ENCODE measurements at places on chromosomes 7 and 10.

DNA sequence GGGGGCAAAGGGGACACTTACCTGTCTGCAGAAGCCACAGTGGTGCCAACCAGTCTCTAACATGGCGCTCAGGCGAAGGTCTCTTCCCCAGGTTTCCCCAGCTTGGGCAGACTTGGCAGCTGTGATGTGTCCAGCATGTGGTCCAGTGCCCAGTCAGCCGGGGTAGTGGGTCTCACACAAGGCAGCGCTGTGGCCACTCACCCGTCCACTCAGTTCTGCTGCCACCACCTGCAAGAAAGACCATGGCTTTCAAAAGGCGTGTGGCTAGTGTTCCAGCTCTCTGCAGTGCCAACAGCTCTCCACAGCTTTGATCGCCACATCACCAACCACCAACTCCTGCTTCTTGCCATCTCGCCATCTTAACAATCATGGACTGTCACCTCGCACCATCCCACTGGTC is 259.6 kb downstream of the USP6NL start:
- no peak for DNase-seq

DNA sequence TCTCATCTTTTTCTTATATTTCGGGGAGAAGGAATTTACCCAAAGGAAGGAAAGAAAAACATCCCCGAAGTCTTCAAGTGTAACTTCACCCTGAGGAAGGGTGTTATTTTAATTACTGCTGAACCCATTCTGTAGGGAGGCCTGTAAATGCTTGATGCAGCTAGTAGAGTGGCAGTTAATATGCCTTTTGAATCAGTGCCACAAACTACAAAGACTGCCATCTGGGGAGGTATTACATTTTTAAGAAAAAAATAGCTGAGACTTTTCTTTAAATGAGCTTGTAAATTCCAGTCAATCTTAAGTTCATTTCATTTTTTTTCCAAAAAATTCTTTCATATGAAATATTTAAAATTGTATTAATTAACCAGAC is 233.1 kb upstream of the FERD3L start:
- no peak for DNase-seq

DNA sequence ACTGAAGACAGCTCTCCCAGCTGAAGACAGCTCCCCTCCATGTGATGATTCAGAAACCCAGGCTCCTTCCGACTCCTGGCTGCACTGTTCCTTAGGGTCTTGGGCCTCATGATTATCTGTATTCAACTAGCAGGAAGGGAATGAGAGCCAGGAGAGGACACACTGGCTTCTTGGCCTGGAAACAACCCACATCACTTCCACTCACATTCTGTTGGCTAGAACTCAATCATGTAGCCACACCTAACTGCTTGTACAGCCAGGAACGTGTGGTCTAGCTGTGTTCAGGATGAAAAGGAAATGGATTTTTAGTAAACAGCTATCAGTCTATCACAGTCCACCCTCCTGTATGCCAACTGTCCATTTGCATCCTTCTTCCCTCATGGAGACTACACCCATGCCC is 30.5 kb upstream of the XPNPEP1 start:
- DNase-seq, result no peak

- DNase-seq, result no peak
Measured at GRCh38 chr7:142772673-142773072, 1.9 kb downstream of the PRSS2 start.

GRCh38 chr7:69808391-69808790 is 210.1 kb downstream of the AUTS2 start:
- DNase-seq, result no peak

GRCh38 chr10:77036993-77037734 is 600.4 kb downstream of the KCNMA1 start:
- DNase-seq, result peak; percentile 6

DNA sequence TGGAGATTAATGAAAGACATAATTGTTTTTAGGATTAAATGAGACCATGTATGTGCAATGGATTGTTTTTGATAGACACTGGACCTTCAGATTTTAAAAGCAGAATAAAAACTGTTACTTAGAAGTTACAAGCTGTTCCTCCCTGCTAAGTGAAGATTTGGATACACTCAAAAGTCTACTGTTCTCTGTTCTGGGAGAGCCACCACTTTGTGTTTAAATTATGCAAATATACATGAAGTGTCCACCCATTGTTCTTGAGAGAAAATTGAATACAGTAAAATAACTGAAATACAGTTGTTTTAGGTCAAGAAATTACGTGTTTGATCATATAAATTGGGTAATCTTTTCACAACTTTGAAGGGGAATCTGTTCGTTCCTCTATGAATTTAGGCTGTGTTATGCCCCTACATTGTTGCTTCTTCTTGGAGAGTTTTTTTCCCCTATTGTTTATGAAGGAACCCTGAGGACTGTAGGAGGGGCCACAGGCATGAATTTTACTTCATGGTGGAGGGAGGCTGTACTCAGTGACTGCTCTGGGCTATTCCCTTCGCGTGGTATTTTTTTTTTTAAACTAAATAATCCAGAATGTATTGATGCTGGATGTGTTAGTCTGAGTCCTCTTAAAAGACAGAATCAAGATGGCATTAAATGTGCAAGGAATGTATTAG is 18.6 kb upstream of the VCL start:
- no peak for DNase-seq

GRCh38 chr7:33725111-33726025 is 180.0 kb upstream of the BMPER start:
- no peak for DNase-seq

DNA sequence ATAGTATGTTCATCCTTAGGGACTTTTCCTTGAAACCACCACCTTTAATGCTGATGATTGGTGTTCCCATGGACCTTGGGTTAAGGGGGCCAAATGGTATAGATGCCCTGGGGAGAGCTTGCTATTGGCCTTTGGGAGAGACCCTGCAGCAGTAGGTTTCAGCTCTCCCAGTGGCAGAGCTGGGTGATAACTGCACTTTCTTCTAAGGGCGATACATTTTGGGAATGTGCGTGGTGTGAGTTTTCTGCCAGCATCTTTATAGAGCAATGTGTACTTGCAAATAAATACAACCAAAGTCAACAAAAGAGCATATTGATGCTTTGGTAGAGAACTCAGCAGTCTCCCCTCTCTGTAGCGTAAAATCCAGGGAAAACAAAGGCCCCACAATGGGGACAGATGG is 404.1 kb downstream of the PAXIP1 start:
- DNase-seq, result no peak

All from GM13977 (cell line).